ENCODE measurements at places on chromosomes 11 and 22.

DNA sequence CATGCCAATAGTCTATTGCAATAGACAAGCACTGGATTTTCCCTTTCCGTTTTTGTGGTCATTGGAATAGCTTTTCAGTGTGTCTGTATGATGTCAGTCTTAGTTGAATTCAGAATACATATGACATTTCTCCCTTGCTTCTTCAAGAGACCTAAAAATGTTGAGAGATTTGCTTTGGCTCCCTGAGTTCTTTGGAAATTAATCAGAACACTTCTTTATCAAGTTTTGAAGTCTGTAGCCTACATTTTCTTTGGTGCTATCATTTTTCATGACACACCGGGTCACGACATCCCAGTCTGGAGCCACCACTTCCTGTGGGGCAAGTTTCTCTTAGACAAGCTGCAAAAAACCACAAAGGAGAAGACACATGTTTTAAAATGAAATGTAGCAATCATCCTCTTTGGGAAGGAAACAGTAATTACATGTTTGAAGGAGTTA lies 847.1 kb downstream of the OPCML start:
- DNase-seq: peak; percentile 38

DNA sequence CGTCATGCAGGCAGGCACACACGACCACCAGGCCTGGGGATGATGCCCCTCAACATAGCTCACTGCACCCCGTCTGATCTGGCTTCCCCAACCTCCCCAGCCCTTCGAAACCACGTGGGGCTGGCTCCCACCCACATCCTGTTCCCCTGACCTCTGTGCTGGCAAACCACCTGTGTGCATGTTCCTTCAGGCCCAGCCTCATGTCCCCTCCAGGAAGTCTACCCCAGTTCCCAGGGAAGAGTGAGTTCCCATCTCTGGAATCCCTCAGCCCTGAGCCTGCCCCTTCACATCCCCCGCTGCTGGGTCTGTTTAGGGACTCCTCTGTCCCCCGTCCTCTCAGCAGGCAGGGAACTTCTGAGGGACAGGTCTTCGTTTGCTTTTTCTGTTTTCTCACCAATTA lies 7.1 kb downstream of the SLC7A4 start:
- no peak for DNase-seq

- DNase-seq: peak; percentile 54
Observed at GRCh38 chr11:35662061-35662648, 420 bp upstream of the TRIM44 start.

- peak; percentile 73 for DNase-seq
Observed at GRCh38 chr11:64318766-64319761, 1.1 kb downstream of the PRDX5 start.

GRCh38 chr11:96222102-96222501 lies 120.9 kb downstream of the MAML2 start:
- DNase-seq: no peak

DNA sequence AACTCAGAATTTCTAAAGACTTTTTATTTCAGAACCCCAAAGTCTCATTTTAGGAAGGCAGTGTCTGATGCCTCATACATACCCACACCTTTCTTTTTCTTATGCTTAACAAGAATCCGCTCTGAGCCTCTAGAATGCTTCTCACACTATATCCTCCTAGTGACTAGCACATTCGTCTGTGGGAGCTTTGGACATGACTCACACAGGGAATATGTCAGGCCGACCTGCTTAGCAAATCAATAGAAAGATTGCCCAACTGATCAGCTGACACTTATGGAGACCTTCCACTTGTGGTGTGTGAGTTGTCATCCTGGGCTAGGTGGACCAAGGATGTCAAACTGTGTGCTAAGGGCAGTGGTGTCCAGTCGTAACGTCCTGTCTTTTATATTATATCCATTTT lies 129.9 kb upstream of the TTC12 start:
- no peak for DNase-seq

GRCh38 chr11:128201801-128202200 lies 385.6 kb downstream of the ETS1 start:
- DNase-seq: no peak

- no peak for DNase-seq
Observed at GRCh38 chr11:112644410-112645131, 316.6 kb upstream of the NCAM1 start.

- DNase-seq: no peak
Observed at GRCh38 chr11:32152216-32152615, 61.3 kb downstream of the RCN1 start.

- DNase-seq: no peak
Observed at GRCh38 chr22:44328326-44328725, 15.6 kb upstream of the SHISAL1 start.

- peak; percentile 12 for DNase-seq
Observed at GRCh38 chr11:130071211-130071712, 1.6 kb downstream of the APLP2 start.

GRCh38 chr11:93484716-93485115 lies 58.5 kb downstream of the SMCO4 start:
- no peak for DNase-seq

GRCh38 chr22:27416511-27417420 lies 384.8 kb downstream of the MN1 start:
- no peak for DNase-seq

DNA sequence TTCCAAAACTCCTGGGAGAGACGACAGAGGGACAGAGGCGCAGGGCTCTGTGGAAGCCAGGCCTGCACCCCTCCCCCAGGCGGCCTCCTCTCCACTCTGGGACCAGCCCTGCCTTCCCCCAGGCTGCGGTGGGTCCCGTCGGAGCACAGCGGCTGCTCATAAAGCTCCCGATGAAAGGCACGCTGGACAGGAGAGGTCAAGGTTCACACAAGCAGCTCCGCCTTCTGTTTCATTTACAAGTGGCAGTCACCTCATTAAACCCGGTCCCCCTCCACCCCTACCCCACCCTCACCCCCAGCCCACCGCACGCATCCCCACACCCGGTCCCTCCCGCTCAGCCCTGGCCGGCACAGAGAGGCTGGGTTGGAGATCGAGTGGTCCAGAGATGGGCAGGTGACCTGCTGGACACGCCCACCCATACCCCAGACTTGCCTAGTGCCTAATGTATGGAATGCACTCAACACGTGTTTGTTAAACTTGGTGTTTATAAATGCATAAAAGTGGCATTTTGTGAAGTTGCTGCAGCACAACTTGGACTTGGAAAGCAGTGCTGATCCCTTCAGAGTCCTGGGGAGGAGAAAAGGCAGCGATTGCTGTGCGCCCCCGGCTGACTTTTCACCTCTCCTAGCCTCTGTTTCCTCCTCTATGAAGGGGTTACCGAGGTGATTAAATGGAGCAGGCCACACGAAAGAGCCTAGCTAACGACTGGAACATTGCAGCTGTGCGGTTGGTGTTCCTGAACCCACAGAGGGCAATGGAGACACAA lies 26.0 kb downstream of the RPUSD4 start:
- DNase-seq: no peak

DNA sequence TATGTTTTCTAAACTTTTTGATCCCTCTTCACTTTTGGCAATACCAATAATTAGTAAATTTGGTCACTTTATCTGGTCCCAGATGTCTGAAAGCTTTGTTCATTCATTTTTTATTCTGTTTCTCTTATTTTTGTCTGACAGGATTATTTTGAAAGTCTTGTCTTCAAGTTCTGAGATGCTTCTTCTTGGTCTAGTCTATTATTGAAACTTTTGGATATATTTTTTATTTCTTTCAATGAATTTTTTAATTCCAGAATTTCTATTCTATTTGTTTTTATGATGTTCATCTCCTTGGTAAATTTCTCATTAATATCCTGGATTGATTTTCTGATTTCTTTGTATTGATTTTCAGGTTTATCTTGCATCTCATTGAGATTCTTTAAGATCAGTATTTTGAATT lies 54.1 kb upstream of the RAB38 start:
- no peak for DNase-seq

- DNase-seq: no peak
Observed at GRCh38 chr11:64747961-64748665, 4.2 kb upstream of the RASGRP2 start.

GRCh38 chr11:19551457-19551856 lies 161.2 kb upstream of the NAV2 start:
- no peak for DNase-seq

- no peak for DNase-seq
Observed at GRCh38 chr11:11876458-11876857, 34.7 kb downstream of the USP47 start.

GRCh38 chr11:117186431-117186761 lies 7.9 kb downstream of the SIDT2 start:
- no peak for DNase-seq

GRCh38 chr11:115222218-115222862 lies 281.9 kb downstream of the CADM1 start:
- no peak for DNase-seq

GRCh38 chr11:46363031-46363407 lies 15.8 kb downstream of the DGKZ start:
- peak; percentile 43 for DNase-seq

GRCh38 chr11:7656704-7657103 lies 16.6 kb downstream of the CYB5R2 start:
- DNase-seq: no peak

- DNase-seq: no peak
Observed at GRCh38 chr22:45651931-45652528, 19.6 kb upstream of the ATXN10 start.

GRCh38 chr11:124758355-124759265 lies 3.5 kb downstream of the ESAM start:
- peak; percentile 85 for DNase-seq

GRCh38 chr11:11117730-11118129 lies 235.3 kb downstream of the CSNK2A3 start:
- no peak for DNase-seq

DNA sequence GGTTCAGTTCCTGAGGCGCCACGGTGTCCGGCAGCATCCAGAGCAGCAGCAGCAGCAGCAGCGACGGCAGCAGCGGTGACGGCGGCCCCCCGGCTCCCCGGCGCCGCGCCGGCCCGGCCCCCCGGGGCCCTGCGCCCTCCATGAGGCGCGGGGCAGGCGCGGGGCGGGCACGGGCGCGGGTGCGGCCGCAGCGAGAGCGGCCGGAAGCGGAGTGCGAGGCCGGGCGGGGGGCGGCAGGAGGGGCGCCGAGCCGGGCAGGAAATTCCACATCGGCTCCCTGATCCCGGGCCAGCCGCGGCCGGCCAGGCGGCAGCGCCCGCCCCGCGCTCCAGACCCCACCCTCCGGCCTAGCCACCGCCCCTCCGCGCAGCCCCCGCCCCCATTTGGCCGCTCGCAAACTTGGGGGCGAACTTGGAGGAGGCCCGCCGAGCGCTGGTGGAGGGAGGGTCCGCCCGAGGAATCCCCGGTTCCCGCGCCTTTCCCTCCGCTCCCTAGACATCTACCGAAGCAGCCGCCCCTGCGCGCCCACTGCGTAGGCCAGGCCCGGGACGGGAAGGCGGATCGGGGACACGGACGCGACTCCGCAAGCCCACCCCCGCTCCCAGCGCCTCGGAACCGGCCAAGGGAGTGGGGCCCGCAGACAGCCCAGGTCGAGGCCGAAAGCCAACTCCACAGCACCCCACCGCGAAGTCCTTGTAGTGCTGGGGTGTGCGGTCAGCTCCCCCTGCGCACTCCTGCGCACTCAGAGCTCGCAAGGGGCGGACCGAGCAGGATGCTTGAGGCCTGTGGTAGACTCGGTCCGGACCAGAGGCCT lies at the start of gene SCARF2:
TSS of gene SCARF2 (minus strand) at position 213 of the 814 bp plus-strand sequence. CDS start at position 142, 71 bp downstream.
- DNase-seq: no peak

GRCh38 chr11:75339685-75340409 lies 11.6 kb downstream of the ARRB1 start:
- peak; percentile 47 for DNase-seq

GRCh38 chr11:129951201-129951865 lies 51.3 kb downstream of the PRDM10 start:
- DNase-seq: no peak

DNA sequence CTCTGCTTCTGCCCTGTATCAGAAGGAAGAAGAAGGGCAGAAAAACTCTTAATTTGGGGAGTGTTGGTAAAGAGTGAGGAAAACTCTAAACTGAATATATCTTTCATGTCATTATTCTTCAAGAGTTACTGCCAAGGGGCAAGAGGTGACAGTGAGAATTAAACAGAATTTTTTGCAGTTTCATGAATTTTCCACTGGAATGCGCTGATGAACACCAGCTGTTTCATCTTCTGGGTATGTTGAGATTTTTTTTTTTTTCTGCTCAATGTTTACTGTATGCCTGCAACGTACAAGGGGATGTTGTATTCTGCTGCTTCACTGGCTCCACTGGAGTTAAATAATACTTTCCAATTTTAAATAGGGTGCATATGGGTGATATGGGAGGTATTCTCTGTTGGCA lies 117.8 kb downstream of the FAM76B start:
- no peak for DNase-seq

Measured in AML-193 (cell line).